ENCODE measurements at places on chromosomes 2 and 18.

DNA sequence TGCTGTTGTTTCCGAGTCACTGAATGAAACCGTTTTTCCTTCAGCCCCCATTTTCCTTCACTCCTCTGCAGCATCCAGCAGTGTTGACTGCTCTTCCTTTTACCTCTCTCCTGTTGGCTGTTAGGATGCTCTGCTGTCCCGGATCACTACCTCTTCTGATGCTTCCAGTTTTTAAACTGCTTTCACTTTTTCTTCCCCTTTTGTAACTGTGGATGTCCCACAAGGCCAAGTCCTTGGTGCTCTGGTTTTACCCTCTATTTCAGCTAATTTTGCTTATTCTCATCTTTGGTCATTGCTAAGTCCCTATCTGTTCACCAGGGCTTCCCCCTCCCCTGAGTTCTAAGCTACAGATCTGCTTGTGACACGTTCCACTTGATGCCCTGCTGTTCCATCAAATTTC is 39.4 kb upstream of the MAP4K3 start:
- no peak for DNase-seq

DNA sequence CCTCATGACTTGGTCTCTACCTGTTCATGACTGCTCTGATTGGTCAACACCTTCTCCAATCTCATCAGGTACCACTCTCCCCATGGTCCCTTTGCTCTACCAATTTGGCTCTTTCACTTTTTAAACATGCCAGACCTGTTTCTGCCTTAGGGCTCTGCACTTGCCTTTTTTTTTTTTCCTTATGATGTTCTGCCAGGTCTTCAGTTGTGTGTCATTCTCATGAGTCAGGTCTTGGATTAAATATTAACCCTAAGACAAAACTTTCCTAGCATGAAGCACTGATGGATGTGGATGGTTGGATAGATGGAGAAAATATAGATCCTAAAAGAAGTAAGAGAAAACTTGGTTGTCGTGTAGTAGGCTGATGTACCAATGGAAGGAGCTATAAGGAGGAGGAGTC is 219.3 kb downstream of the TTC32 start:
- DNase-seq = no peak

GRCh38 chr2:70143314-70144150 is 47.3 kb downstream of the C2orf42 start:
- peak; percentile 32 for DNase-seq

- DNase-seq = no peak
Observed at GRCh38 chr2:237873897-237874551, 14.6 kb downstream of the RAMP1 start.

GRCh38 chr18:35407871-35408481 is 30.8 kb upstream of the ZNF396 start:
- no peak for DNase-seq

DNA sequence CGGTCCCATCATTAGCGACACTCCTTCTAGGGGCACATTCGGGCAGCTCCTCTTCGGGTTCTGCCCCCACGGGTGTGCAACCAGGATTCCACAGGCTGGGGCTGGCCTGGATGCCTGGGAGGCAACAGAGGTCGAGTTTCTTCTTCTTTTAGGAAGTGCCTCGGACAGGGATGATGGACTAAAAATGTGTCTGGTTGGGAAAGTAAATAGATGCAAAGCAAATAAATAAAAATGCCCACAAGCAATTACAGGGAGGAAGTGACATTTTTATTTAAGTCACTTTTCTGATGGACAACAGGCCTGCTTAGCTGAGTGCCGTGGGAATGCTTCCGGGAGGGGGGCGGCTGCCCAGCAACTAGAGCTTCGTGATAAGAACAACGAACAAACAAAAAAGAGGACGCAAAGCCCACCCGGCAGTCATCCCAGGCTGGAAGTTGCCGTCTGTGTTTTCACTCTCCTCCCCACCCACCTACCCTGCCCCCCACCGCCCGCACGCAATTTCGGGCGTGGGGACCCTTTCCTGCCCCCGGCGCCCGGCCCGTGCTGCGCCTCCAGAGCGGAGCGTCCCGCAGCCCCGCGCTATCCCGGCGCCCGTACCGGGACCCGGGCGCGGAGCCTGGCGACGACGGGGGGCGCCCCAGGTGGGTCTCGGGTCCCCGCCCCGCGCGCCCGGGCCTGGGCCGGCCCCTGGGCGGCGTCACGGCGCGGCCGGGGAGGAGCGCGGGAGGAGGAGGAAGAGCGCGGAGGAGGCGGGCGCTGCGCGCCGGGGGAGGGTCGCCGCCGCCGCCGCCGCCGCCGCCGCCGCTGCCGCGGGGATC is 412 bp upstream of the NCK2 start:
- peak; percentile 87 for DNase-seq

DNA sequence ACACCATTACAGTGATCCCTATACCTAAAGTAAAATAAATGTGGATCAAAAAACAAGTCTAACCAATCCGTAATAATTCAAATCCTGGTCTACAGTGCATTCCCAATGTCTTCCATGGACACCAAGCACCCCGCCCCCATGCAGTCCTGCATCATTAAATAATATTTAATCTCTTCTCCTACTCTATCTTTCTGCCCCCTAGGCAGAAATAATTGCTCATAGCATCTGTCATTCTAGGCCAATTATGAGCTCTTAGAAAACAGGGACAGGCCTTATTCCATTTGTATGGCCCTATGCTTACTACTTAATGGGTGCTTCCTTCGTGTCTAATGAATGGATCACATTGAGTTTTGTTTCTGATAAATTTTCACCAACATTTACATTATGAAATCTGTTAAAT is 66.4 kb downstream of the PAX3 start:
- no peak for DNase-seq

DNA sequence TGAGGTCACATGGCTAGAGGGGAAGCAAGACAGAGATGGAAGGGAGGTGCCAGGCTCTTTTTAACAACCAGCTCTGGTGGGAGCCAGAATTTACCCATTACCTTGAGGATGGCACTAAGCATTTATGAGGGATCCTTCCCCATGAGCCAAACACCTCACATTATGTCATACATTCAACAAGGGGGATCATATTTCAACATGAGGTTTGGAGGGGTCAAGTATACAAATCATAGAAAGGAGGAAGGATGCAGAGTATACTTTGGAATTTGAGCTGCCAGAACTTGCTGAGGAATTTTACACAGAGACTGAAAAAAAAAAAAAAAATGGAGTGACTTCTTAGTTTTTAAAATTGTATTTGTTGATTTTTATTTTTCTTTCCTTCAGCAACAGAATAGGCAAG is 891.4 kb downstream of the CCDC85A start:
- no peak for DNase-seq

- DNase-seq = no peak
Observed at GRCh38 chr18:63368611-63369010, 1.6 kb upstream of the KDSR start.

GRCh38 chr18:10453806-10454680 is at the start of gene APCDD1:
APCDD1 (plus strand) TSS chr18:10454635; CDS start chr18:10454982, 347 bp downstream.
- DNase-seq = peak; percentile 88

GRCh38 chr18:49693717-49694005 is 119.7 kb downstream of the ACAA2 start:
- no peak for DNase-seq

DNA sequence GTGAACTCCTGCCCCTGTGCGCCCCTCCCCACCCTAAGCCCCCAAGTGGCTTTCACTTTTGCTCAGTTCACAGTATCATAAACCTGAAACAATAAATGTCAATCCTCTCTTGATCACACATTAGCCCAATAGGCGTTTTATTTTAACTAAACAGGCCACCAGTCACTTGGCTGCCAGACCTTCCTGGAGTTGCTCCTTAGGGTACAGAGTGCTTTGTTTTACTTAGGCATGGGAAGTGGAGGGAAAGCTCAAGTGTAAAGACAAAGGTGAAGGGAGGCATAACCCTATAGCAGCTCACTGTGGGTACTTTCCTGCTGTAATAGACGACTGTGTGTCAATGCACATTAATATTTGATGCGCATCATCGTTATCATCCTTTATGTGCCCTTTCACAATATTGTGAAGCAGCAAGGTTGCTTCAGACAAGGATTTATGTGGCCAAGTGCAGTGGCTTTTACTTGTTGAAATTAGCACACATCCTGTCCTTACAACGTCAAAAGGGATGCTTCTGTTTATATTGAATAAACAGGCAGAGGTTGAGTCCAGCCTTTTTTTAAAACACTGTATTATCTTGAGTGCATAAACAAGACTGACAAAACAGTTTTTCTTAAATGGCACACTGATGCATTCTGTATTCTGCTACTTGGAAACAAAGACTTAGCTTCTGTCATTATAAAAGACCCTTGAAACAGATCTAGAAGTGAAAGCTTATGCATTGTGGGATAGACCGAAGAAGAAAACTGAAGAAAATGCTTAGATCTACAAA is 168.5 kb downstream of the TMEFF2 start:
- no peak for DNase-seq

DNA sequence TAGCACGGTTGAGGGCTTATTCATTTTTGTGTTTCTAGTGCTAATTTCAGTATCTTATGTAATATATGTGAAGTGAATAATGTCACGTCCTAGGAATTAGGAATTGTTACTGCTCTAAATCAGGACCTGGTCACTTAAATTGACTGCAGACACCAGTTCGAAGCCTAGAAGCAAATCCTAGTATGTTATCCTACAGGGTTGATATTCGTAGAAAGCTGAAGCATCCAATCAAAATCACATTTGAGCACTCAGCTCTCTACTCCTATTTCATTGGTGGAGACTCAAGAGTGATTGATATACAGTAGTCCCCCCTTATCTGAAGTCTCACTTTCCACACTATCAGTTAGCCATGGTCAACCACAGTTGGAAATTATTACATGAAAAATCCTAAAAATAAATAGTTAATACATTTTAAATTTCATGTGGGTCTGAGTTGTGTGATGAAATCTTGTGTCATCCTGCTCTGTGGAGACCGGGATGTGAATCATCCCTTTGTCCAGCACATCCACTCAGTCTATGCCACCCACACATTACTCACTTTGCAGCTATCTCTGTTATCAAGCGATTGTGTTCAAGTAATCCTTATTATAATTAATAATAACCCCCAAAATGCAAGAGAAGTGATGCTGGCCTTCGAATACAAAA is 35.2 kb upstream of the SCN9A start:
- no peak for DNase-seq

- no peak for DNase-seq
Observed at GRCh38 chr18:8849696-8850095, 144.3 kb downstream of the MTCL1 start.

DNA sequence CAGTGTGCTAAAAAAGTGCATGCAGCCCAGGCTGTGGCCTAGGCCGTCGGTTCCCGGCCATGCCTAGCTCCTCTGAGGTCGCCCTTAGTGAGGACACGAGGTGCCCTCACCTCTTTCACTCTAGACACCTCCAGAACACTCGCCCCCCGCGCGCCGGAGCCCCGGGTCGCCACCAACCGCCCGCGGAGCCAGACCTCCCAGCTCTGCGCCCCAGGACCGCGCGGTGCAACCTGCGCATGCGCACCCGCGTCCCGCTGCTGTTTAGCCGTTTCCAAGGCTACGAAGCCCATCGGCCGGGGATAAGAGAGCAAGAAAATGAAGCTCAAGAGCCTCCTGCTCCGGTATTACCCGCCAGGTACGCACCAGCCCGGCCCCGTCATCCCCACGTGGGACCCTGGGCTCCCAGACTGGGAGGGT is at the start of gene DAW1:
DAW1 (plus strand) TSS at position 257 of the 417 bp plus-strand sequence; CDS start at position 316, 59 bp downstream.
- peak; percentile 78 for DNase-seq

DNA sequence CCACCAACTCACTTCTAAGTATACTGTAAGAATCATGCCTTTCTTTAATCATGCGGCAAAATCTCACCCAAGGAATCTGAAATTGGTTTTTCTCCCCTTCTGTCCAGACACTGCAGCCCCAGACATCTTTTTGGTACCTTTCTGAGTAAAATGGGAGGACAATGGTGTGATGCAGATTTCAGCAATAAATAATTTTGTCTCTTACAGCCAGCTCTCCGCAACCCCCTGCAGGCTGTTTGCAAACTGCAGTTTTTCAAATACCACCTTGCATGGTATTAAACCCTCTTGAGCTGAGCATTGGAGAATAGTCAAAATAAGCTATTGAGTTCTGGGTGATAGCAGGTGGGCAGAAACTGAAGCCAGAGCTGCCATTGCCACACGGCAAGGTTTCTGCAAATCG is 32.2 kb downstream of the GPR39 start:
- no peak for DNase-seq

DNA sequence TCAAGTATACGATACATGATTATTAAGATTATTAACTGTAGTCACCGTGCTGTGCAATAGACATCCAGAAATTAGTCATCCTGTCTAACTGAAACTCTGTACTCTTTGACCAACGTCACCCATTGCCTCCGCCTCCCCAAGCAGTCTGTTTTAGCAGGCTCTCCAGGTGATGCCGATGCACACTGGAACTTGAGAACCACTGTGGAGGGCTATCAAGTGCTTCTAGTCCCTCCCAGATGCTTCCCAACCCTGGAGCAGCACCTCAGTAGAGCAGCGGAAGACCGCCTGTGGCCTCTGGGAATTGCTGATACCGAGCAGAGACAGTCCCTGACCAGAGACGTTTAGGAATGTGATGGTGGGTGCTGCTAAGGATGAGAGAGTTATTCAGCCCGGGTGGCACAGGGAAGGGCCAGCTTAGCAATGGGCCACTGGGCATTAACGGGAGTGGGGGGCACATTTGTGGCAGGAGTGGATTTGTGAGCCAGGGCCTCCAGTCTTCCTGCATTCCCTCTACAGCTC is 50.7 kb downstream of the LIPG start:
- DNase-seq = no peak

- DNase-seq = no peak
Observed at GRCh38 chr2:173136067-173136466, 60.4 kb downstream of the MAP3K20 start.

DNA sequence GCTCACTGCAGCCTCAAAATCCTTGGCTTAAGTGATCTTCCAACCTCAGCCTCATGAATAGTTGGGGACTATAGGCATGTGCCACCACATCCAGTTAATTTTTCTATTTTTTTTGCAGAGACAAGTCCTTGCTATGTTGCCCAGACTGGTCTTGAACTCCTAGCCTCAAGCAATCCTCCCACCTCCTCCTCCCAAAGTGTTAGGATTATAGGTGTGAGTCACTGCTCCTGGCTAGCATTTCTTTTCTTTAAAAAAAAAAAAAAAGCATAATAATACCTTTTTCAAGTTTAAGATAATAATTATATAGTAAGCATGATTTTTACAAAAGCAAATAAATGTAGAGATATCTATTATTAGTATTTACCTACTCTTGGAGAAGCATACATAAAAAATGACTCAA is 36.1 kb downstream of the PPP4R1 start:
- no peak for DNase-seq

DNA sequence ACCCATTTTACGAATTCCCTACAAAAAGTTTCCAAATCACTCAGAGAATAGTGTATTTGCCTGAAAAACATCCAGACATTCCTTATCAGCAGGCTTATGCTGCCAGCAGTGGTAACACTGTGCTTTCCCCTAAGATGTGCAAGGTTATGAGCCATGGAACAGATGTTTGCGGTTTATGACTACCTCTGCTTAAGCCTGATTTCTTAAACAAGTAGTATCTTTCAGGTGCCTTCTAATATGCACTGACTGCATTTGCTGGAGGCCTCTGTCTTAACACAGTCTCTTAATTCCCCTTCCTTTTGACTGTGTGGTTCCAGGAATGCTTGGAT is 54.8 kb downstream of the CDC42EP3 start:
- DNase-seq = no peak

GRCh38 chr2:218437969-218438368 is 19.0 kb downstream of the VIL1 start:
- no peak for DNase-seq
